ENCODE measurements at places on chromosomes 7 and 10.

DNA sequence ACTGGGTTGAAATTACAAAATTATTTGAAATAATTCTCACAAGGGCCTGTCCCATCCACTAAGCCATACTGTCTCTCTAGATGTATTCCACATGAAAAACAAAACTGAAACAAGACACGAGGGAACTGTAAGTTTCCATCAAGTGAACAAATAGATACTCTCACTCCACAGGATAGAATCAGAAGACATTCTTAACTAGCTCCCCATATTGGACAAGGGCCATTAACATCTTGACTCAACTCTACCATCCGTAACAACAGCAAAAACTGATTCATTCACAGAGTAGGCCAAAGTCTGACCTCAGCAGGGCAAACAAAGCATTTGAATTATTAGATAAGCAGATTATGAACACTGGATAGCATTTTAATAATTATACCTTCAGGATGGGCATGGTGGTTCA is 29.1 kb downstream of the UBE2H start:
- DNase-seq, result no peak

GRCh38 chr7:19369182-19369581 is 224.0 kb upstream of the FERD3L start:
- DNase-seq, result no peak

DNA sequence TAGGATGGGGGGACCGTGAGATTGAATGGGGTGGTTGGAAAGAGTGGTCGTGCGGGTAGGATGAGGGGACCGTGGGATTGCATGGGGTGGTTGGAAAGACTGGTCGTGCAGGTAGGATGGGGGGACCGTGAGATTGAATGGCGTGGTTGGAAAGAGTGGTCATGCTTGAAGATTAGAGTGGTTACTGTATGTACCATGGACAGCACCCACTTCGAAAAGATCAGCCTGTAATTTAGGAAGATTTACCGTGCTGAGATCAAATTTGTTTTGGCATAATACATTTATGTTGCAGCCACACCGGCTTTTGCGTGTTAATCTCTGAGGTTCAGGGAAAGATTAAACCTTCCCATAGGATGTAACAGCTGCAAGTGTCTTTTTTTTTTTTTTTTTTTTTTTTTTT is 495.2 kb upstream of the ADARB2 start:
- DNase-seq, result no peak

GRCh38 chr10:82394122-82394521 is 519.1 kb downstream of the NRG3 start:
- DNase-seq, result peak; percentile 15

DNA sequence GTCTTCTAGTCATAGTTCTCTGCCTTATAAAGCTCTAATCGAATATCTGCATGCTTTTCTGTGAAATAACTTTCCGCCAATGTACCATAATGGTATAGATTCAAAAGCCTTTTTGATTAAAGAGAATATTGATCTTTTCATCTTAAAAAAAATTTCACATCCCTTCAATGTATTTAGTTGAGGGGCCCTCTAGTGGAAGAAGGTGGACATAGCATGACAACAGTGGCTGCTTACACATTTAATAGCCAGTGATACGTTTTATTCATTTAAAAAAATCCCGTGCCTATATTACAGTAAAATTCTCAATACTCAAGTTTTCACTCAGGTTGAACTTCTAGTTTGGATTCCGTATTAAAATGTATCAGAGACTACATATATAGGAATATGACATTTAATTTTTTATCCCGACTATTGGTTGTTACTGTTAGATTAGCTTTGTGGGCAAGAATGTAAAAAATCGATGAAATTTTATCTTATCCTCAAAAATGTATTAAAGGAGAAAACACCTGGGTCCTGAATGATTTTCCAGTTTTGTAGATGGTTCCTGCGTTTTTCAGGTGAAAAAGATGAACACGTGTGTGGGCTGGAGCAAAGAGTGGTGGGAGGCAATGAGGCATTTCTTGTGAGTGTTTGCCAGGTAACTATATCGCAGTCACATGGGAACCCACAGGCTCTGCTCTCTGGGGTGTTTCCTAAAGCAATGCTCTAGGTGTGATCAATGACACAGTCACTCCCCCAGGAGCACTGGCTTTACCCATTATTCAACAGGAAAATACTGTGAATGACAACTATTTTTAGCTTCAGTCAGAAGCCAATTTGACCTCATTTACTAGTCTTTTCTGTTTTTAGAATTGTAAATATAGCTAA is 24.1 kb upstream of the PNLIP start:
- DNase-seq, result no peak

DNA sequence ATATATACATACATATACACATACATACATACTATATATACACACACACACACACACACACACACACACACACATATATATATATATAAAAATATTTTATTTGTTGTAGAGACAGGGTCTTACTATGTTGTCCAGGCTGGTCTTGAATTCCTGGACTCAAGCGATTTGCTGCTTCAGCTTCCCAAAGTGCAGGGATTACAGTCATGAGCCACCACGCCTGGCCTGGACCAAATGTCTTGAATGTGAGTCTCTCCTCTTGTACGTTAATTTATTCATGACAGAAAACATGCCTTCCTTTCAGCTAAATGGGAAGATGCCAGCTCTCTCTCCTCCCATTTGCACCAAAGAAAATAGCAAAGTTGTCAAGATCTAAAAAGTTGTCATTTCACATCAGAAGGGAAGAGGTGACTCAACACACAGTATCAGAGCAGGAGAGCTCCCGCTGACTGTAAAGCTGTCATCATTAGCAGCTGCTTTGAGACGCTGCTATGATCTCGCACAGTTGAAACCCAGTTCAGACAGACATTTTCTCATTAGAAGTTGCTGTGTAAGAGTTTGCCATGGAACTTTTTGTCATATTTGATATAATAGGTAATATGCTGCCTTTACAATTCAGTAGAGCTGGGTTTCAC is 224.3 kb downstream of the SFMBT2 start:
- no peak for DNase-seq
